Stimulated activated CD4-positive, alpha-beta T cell treated with anti-CD3 and anti-CD28 coated beads, Interleukin-15, amount 100 ng/mL, for 1 hour (primary cell): ENCODE measurements at places on chromosomes 3 and 15.
A peak's percentile ranks its signal among the peaks of the same experiment; 100 is the strongest.

GRCh38 chr3:184011230-184011876, 6.3 kb downstream of the ABCC5 start:
- no peak for DNase-seq

GRCh38 chr15:35092846-35093245, 7.8 kb upstream of the NANOGP8 start:
- no peak for DNase-seq

GRCh38 chr15:96356494-96357455, 26.3 kb downstream of the NR2F2 start:
- peak; percentile 60 for DNase-seq

DNA sequence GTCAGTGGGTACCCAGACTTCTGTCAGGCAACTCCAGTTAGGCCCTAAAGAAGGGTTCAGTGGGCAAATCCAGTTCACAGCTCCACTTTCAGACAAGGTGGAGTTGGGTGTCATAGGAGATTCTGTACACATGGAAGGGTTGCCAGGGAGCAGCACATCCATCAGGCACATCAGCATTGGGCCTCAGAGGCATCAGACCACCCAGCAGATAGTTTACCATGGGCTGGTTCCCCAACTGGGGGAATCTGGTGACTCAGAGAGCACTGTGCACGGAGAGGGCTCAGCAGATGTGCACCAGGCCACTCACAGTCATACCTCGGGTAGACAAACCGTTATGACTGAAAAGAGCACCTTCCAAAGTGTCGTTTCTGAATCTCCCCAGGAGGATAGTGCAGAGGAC, 27.2 kb downstream of the SYNM start:
- no peak for DNase-seq

DNA sequence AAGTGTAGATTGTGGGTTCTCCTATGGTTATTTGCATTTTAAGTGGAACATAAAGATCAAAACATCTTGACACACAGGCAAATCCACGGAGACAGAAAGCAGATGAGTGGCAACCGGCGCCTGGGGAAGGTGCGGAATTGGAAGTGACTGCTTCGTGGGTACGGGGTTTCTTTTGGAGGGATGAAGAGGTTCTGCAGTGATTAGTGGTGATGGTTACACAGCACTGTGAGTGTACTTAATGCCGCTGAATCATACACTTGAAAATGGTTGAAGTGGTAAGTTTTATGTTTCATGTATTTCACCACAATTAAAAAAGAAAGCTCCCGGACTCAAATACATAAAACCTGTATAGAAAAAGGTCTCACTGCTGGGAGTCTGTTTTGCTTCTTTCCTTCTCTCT, 18.5 kb upstream of the VPS33B start:
- DNase-seq, result no peak
